Glutamatergic neuron (in vitro differentiated cells): ENCODE measurements at places on chromosomes 3 and 15. TPM values are rescaled to one million over a fixed set of nuclear protein-coding genes. Genes with fewer than 3 reads are reported as not detected.

The CHRD gene
- total RNA-seq, result 47.1 TPM

The PLCH1 gene
- 1.1 TPM for total RNA-seq

The AGTR1 gene
- total RNA-seq, result not detected

- DNase-seq, result no peak
These were observed 38.8 kb upstream of the PCSK6 start for GRCh38 chr15:101528108-101528916.

DNA sequence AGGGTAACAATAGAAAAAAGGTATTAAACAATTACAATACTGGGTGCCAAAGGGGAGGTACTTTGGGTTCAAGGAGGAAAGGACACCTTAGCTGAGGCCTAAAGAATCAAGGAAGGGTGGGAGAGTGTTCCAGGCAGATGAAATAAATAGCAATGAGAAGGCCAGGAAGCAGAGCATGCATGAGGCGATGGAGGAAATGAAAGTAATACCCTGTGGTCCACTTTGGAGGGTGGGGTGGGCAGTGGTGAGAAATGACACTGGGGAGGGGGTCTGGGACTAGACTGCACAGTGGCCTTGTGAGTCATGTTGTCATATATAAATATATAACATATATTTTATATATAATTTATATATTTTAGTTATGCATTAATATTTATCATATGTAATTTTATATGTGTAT is 55.9 kb downstream of the BHLHE40 start:
- no peak for DNase-seq

DNA sequence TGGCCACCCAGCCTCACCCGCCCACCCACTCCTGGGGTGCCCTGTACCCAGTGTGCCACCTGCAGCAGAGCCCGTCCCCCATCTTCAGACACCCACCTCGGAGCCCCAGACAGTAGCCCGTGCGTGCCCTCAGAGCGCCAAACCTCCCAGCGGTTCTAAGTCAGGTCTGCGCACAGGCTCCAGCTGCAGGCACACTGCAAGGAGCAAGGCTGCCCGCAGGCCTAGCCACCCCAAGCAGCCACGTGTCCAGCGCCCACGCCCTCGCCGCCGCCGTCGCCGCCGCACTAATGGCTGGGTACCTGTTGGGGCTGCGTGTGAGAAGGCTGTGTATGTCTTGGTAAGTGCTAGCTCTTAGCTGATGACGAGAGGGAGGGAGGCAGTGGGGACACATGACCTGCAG is 8.8 kb upstream of the CHST14 start:
- DNase-seq, result no peak

- DNase-seq, result no peak
These were observed 255.6 kb upstream of the NECTIN3 start for GRCh38 chr3:110816008-110816407.

- DNase-seq, result no peak
These were observed 27.9 kb upstream of the SLC12A8 start for GRCh38 chr3:125240496-125240895.

The CPN2 gene
- not detected for total RNA-seq

DNA sequence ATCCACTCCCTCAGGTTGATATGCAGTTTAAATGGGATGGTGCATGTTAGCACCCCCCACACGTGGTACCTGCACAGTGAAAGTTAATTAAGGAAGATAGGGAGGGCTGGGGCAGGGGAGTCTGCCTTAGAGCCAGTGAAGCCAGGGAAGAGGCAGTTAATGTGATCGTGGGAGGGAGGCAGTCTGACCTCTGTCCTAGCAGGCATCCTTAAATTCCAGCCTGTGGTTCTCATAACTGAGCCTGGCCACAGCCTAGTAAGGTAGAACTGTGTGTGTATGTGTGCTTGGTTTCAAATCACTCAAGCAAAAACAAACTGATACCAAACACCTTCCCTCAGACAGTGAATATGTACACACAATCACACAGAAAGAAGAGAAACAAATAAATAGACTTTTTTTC is 319.1 kb upstream of the TLE3 start:
- DNase-seq, result no peak

The ATP10A gene
- not detected for total RNA-seq

DNA sequence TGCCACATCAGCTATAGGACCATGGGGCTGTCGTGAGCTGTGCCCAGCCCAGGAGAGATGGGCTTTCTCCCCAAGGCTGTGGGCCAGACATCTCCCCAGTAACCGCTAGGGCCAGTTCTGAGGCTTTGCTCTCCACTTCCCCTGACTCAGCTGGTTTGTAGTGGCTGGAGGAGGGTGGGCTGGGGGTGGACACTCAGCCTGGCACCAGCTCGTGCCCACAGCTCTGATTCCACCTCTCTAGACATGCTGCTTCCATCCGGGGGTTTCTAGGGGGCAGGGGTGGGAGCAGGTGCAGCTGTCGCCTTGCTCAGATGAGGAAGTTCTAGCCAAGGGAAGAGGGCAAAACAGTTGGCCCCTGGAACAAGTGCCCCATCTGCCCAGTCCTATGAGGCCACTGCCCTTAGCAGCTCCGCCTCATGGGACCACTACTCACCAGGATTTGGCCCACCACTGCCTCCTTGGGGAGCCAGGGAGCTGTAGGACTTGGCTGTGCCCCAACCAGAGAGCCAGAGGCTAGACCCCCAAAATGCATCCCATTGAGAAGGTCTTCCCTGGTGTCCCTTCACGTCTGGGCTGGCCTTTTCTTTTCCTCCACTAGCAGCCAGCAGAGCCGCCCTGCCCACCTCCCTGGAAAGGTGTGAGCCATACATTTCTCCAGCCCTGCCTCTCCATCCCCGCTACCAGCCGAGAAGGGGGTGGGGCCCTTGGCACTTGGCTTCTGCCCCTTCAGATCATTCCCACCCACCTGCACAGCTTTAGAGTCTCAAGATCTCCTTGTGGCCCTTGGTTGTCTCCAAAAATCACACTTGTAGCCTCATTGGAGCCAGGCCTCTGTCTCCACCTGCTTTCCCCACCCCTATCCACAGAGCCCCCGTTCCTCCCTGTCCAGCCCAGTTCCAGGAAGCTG is 9.9 kb downstream of the GLYCTK start:
- no peak for DNase-seq

The GOLGA6A gene
- 0.83 TPM for total RNA-seq

- DNase-seq, result no peak
These were observed 48.6 kb downstream of the SHOX2 start for GRCh38 chr3:158057666-158058065.

- DNase-seq, result no peak
These were observed 300.4 kb upstream of the RASGRP1 start for GRCh38 chr15:38864827-38865581.

GRCh38 chr3:158777161-158777873 is 24.5 kb upstream of the MFSD1 start:
- no peak for DNase-seq

DNA sequence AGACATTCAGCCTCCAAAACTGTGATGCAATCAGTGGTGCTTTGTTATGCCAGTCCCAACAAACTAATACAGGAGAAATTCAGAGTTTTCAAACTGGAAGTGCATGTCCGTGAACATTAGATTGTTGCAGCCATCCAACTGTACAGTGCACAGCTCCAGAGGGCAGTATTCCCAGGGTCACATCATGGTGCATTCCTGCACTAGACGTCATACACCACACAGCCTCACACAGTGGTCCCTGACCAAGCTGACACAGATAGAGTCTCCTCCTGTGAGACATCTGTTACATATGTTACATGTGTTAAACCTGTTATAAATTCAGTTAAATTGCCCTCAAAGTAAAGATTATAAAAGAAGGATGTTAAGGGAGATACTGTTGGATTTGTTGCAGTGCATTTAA is 209.0 kb downstream of the LRRN1 start:
- no peak for DNase-seq

- no peak for DNase-seq
These were observed 36.3 kb downstream of the SRGAP3 start for GRCh38 chr3:9213019-9213634.

- DNase-seq, result no peak
These were observed 159.6 kb downstream of the NUP210 start for GRCh38 chr3:13260259-13261103.

DNA sequence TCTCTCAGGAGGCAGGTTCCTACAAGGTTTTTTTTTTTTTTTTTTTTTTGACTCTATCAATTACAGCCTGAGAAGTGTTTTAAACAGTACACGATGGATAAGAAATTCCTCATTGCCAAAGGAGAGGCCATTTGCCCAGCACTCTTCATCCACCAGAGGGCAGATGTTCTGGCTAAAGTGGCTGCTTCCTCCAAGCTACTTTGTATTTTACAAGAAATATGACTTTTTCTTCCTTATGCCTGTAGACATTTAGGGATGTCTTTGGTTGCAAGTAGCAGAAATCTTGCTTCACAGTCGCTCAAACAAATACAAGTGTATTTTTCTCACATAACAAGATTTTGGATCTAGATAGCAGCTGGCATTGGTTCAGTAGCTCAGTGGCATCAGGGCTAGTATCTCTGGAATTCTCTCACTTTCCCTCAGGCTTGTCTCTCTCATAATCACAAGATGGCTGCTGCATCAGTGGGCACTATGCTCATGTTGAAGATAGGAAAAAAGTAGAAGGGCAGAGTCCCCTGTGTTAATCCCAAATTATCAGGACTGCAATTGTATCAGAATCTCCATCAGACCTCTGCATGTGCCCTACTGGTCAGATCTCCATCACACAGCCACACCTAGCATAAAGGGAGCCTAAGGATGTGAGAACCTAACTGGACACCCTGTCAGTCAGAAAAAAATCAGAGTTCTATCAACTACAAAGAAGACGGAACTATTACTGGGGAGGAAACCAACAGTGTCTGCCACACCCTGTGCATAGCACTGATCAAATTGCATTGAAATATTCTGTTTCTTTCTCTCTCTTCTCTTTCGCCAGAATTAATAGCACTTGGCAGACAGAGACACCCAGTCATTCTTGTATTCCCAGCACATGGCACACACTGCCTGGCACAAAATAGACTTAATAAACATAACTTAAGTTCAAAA is 138.9 kb upstream of the COL8A1 start:
- DNase-seq, result peak; percentile 58

The PLA2G4E gene
- 1.0 TPM for total RNA-seq

DNA sequence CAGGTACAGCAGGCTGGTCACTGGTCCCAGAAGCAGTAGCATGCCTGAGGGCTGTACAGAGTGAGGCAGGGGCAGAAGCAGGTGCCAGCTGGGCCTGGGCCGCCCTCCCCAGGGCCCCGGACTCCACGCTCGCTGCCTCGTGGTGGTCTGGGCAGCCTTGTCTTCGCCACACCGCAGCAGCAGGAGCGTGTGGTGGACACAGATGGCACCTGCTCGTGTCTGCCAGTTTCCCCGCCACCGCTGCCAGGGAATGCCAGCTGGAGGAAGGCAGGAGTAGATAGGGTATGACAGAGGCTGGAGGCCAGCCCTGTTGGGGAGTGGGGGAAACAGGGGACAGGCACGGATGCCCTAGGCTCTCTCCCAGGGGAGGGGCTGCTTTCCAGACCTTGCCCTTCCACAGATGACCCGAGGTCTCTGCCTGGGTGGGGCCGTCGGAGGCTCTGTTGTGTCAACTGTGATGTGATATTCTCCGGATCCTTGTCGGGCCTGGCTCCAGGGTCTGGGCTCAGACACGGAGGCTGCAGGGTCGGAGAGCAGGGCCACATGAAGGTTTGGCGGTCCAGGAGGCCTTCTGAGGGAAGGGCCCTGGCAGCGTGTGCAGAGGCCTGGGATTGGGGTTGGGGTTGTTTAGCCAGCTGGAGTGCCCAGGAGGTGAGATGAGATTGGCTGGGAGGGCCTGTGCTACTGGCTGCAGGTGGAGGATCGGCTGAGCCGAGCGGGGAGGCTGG is 33.6 kb downstream of the GOLGA6L10 start:
- DNase-seq, result no peak

DNA sequence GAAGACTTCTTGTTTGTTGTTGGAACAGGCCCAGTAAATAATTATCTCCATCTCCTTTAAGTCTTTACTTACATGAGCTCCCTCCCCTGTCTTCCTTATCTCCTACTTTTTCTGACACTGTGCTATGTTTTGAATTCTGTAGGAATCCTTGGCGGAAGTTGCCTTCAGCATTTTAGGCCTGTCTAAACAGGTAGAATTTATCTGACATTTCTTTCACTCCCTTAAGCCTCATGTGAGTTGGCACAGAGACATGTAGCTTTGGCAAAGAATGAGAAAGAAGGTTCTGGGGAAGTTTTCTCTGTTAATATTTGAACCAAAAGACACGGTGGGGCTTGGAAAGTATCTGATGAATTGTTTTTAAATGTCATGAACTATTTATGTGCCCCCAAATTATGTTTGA is 8.1 kb downstream of the MCTP2 start:
- DNase-seq, result no peak

The CSPG4 gene
- 1.1 TPM for total RNA-seq

DNA sequence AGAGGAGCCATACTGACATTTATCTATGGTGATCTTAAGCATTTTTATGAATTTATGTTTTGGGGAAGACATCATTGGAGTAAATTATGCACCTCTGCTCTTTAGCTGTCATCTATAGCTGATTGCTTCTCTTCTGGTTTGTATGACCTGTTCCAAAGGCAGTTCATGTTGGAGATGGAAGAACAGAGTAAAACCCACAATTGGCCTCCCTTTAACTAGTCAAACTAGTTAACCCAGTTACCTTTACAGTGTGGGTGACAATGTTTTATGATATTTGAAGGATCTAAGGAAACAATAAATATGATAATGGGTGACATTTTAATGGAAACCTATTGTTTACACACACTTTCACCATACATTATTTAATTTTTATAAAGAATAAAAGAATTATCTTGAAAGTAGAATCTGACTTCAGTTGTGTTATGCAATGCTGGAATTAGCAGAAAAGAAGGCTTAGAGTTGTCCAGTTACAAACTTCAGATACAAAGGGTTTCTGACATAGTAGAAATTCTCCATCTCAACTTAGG is 263.5 kb downstream of the NFKBIZ start:
- no peak for DNase-seq

GRCh38 chr3:183924543-183924942 is 39.9 kb upstream of the PARL start:
- no peak for DNase-seq

The INSYN1 gene
- total RNA-seq, result 86.6 TPM

DNA sequence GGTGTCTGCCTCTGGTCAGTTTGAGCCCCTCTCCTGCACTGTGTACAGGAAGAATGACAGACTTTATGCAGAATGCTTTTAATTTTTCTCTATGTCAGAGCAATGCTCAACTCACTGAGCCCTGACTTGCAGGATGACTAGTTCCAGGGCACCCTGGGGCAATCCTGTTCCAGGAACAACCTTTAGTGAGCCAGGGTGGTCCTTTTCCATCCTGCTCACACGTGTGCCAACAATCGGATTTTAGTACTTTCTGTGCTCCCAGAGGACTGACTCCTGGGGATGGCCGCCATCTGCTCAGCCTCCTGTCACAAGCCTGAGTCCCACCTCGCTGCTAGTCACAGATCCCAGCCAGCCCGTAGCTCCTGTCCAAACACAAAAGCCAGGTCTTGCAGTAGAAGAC is 48.2 kb upstream of the ALDH1A3 start:
- peak; percentile 43 for DNase-seq
